ENCODE measurements at places on chromosomes 6 and 20.

DNA sequence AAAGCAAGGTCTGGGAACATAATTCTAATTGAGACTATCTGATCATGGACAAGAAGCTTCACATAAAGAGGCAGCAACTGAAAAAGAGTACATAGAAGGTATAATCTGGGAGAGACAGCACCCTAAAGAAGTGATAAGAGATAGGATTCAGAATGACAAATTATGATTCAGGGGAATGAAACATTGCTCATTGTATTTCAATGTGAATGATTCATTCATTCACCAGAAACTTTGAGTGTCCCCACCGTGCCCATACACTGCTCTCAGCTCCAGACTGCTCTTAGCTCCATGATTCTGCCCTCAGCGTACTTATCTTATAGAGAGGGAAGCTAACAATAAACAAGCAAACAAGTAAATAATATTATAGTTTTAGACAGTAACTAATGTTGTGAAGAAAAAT, 329.3 kb upstream of the IRAK1BP1 start:
- no peak for DNase-seq

DNA sequence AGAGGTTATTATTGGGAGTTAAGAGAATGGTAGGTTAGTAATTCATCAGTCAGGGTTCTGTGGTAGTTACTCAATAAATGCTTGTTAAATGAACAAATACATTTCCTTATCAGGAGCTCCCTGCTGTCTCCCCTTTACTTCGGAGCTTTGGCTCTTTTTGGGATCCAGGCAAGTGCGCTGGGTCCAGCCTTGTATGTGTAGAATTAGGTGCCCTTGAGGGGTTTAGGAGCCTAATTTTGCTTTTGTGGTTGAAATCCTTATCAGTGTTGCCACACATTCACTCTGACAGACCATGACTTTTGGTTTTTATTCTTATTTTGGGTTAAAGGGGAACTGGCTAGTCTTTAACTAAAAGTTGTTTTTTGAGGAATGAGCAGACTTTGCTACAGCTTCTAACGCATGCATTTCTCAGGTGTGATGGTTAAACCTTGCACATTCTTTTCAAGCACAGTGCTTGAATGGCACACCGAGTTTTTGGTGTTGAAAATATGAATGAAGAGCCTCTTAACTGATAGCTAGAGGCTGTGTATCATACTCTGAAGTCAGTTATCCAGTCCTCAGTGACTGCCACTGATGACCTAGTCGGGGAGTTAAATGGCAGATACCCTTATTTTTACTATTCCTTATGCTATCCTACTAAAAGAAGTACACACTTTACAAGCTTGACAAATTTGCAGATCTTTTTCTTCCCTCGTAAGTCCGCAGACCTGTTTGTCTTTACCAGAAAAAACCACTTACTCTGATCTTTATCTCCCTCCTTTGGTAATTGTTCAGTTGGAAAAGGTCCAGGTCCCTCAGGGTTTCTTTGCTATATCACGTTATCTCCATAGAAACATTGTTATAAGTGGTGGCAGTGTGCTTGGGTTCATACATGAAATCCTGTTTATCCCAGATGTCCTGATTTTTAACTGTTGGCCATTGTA, 50.7 kb upstream of the PLCG1 start:
- DNase-seq: no peak

- DNase-seq: no peak
Observed at GRCh38 chr20:11315525-11315924, 602.2 kb upstream of the BTBD3 start.

GRCh38 chr6:157632821-157633220, 190.2 kb upstream of the SNX9 start:
- DNase-seq: no peak

- no peak for DNase-seq
Observed at GRCh38 chr6:31383149-31383548, 20.2 kb upstream of the MICA start.

- peak; percentile 25 for DNase-seq
Observed at GRCh38 chr6:27133281-27134227, 113.9 kb upstream of the PRSS16 start.

DNA sequence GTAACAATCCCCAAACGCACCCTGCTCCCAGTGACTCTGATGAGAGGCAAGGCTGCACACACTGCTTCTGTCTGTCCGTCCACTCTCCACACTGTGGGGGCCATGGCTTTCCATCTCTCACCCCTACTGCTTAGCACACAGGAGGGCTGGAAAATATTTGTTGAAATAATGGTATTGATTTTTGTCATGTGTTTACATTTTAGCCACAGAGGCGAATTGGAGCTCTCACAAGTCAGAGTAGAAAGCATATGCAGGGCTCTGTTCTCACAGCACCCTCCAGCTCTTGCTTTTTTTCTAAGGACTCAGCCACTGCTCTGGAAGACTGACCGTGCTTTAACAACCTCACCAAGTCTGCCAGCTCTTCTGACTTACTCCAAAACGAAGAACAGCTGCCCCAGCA, 273.8 kb downstream of the GMDS start:
- no peak for DNase-seq

DNA sequence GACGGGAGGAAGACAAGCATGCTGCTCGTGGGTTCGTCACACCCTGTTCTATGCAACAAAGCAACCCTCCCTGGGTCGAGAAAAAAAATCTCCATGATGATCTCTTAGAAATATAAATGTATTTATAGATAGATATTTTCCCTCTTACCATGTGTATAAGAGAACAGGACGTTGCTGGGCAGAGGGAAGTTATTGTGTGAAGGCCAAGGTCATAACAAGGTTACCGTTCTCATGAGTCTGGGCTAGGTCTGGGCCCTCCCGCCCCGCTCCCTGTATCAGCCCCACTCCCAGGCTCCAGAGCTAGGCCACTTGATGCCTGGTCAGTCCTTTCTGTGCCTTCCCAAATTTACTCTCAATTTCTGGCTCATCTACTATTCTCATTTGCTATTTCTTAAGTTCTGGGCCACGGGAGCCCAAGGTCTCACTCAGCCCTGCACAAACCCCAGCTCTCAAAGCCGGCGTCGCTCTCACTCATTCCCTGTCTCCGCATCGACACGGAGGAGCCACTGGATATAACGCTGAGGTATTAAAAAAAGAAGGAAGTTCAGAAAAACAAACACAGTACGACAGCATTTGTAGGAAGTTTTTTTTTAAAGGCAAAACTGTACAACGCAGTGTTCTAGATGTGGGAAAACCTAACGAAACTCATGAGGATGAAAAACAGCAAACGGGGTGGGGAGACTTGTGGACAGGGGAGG, 96.8 kb downstream of the PSMG4 start:
- DNase-seq: no peak

- DNase-seq: no peak
Observed at GRCh38 chr6:104325341-104326172, 534.2 kb downstream of the HACE1 start.

DNA sequence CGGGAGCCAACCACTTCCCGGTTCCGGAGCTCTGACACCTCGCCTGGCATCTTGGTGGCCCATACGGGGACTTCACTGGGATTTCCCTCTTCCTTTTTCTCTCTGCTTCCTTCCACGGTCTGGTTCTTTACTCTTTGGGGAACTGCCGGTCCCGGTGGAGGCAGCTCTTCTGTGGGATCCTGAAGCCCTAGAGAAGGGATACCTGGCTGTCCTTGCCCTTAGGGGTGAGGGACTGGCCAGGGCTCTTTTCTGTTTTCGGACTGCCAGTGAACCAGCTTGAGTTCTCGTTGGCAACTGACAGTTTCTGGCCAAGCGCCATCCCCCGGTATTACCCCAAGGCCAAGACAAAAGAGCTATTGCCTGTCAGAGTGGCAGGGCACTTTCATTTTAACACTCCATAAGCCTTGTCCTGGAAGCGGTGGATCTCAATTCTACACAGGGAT, 880 bp upstream of the CPXM1 start:
- no peak for DNase-seq

DNA sequence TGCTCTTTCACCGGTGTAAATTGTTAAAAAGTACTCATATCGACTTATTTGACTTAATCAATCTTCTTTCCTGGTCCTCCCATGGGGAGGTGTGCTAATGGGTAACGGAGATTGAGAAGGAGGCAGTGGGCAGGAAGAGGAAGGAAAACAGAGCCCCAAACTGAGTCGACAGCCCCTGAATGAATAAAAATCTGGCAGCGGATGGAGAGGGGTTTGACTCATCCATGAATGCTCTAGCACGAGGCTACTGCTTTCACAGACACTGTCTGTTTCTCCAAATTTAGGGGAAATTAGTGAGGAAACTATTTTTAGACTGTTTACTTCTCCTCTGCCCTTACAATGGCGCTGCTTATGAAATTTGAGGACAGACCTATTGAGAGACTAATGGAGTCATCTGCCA, 142.2 kb upstream of the ATXN1 start:
- no peak for DNase-seq

DNA sequence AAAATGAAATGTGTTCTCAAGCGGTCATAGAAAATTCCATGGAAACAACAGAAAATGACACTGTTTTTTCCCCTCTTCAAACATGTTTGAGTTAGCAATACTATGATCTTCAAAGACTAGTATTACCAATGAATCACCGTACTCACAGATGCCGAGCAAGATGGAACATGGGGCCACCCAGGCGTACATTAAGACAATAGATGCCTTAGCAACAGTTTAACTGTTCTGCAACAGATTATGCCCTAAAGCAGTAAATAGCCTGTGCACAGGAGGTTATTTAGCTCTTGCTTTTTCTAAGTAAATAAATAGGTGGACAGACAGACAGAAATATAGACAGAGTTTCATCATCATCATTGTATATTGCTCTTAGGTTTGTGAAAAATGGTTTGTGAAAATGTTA, 284.0 kb upstream of the DEFB112 start:
- DNase-seq: no peak

- no peak for DNase-seq
Observed at GRCh38 chr20:53849471-53850059, 220.8 kb downstream of the BCAS1 start.

DNA sequence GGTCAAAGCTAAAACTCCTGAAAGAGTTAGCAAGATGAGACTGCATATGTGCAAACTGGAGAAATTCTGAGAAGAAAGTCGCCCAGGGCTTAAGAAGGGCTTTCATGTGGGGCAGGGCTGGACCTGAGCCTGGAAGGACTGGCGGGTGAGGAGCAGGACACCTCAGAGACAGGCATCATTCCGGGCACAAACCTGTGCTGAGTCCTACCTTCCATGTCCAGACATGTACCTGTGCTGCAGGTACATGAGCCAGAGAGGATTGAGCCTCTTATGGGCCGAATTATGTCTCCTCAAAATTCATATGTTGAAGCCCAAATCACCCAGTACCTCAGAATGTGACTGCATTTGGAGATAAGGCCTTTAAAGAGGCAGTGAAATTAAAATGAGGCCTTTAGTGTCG, 171.0 kb downstream of the QRSL1 start:
- DNase-seq: no peak

- no peak for DNase-seq
Observed at GRCh38 chr6:50820869-50821264, 2.2 kb downstream of the TFAP2B start.

DNA sequence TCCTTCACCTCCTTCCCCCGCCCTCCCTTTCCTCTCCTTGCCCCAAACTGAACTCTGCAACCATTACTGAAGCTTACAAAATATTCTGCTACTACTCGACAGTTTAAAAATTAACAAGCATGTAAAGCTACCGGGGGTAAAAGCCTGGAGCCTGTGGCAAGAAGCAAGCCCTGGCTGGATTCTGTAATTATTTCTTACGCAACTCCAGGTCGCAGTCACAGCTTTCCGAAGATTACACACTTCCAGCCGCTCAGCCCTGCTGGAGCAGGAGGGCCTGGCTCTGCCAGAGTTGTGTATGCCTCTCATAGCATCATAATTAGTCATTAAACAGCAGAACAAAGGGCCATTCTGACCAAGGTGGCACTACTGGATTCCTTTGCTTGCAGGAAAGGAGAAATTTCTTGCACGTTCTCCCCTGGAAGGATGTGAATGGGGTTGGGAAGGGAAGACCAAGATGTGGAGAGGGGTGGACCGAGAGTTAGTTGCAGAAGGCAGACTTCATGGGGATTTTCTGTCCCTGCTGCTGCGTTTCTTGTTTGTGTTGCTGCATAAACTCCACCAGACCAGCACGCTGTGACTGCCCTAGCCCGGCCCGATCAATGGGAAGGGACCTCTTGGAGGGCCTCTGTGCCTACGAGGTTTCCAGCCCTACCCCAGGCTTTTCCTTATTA, 23.6 kb downstream of the FOXQ1 start:
- DNase-seq: no peak

- no peak for DNase-seq
Observed at GRCh38 chr6:158687506-158687905, 37.7 kb downstream of the SYTL3 start.

GRCh38 chr20:8579035-8579434, 447.0 kb downstream of the PLCB1 start:
- no peak for DNase-seq

GRCh38 chr20:48849299-48849698, 21.5 kb upstream of the PREX1 start:
- DNase-seq: no peak

- DNase-seq: no peak
Observed at GRCh38 chr6:12478921-12479320, 188.8 kb downstream of the EDN1 start.

DNA sequence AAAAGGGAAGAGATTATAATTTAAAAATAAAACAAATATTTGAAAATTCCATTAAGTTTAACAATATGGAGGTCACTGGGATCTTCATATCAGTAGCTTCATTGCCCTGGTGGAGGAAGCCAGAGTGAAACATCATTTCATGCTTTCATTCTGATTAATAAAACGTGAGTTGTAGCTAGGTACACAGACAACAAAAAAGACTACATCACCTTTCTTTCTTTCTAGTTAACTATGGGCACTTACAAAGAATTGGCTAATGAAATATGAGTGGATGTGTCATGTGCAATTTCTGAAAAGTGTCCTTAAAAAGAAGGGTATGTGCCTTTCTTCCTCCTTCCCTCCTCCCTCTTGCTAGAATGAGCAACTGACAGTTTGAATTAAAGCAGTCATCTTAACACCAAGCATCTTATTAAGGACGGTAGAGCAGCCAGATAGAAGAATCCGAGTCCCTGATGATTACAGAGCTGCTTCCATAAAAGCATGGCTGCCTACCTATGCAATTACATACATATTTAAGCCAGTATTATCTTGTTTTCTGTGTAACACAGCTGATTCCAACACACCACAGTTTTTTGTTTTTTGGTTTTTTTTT, 3.4 kb downstream of the SERAC1 start:
- DNase-seq: no peak

DNA sequence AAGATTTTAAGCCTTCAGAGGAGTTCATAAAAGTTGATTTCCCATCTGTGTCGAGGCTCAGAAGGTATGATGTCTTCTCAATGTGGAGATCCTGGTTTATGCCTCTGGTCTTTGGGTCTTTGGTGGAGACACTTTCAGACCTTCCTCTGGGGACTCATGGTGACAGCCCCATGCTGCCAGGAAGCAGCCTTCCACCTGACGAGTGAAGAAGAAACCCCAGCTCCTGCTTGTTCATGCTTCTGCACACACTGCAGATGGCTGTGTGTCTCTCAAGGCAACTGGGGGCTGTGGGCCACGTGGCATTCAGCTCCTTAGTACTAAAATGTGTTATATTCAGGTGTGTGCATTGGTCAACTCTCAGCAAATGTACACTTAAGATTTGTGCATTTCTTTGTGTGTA, 4.9 kb upstream of the SCP2D1 start:
- no peak for DNase-seq
